NCI-H1048 (cell line): ENCODE measurements at places on chromosomes 4 and X.

DNA sequence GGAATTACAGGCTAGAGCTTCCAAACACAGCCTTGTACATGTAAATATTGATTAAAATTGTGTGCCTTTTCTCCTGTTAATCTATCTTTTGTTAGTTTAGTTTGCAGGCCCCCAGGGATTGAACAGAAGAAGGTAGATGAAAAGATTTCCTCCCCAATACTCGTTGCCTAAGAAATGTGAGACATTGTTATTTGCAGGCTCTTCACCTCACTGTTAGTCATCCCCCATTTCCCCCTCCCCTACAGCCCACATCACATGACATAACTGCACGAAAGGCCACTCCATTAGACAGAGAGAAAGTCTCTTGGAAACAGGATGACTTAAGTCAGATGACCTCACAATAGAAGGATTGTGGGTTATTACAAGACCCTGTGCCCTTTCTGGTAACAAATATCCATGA, 13.3 kb upstream of the MID1 start:
- DNase-seq = no peak

DNA sequence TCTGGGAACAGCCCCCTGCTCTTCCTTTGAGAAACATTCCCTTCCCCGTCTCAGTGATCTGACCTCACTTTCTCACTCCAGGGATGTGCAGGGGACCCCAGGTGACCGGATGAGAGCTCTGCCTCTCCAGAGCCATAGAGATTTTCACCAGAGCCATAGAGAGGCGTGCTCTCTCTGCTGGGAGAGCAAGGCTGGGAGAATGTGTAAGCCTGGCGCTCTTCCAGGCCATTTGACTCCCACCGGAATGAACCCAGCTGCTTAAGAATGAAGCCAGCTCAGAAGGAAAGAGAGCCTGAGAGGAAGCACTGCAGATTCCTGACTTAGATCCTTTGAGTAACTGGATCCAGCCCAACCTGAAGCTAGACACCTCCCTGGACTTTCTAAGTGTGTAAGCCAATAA, 106.4 kb downstream of the DHX15 start:
- DNase-seq = no peak

GRCh38 chr4:6549445-6549844, 25.5 kb upstream of the MAN2B2 start:
- no peak for DNase-seq

DNA sequence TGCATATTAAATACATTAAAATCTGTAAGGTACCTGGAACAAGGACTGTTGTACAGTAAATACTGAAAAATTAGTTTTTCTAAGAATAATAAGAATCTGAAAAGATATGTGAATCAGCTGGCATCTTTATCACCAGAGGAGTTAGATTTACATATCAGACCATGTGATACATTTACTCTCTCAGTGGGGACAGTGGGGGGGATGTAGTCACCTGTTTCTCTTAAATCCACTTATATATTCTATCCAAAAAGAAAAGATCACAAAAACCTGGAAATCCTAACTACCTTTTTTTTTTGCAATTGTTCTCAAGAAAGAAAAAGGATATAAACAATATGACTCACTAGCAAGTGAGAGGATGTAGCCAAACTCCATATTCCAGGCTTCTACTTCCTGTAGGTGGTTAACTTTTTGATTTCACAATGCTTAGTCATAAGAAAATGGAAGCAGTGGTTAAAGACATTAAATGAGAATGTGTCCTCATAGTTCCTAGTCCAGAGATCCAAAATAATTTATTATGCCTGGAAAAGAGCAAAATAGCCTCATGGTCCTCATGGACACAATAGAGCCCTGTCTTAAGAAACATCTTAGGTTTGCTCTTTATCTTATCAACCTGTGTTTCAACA, 22.5 kb upstream of the MYOZ2 start:
- DNase-seq = no peak

DNA sequence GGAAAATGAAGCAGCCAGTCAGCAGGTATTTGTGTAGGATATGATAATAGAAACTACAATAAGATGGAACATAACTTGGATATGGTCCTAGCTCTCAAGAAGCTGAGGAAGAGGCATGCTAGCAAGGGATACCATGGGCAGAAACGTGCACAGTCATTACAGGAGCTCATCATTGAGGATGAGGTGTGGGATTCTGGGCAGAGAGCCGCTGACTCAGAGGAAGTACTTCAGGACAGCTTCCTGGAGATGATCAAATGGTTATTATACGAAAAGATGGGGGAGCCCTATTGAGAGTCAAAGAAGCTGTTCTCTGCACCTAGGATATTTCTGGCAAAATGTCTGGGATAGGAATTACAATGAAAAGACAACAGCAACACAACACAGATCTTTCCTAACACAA, 116.0 kb upstream of the PDE5A start:
- no peak for DNase-seq

- no peak for DNase-seq
Observed at GRCh38 chr4:72677265-72677664, 108.2 kb upstream of the ADAMTS3 start.
